Activated CD4-positive, alpha-beta T cell treated with anti-CD3 and anti-CD28 coated beads, Interleukin-2, Interleukin-6, amounts not matched to agents 100 ng/mL and 50 ng/mL, durations not matched to agents 16 hours and 8 hours (primary cell): ENCODE measurements at places on chromosomes 11 and 22.

- DNase-seq: no peak
These were observed 155.1 kb upstream of the BLID start for GRCh38 chr11:122271137-122271536.

DNA sequence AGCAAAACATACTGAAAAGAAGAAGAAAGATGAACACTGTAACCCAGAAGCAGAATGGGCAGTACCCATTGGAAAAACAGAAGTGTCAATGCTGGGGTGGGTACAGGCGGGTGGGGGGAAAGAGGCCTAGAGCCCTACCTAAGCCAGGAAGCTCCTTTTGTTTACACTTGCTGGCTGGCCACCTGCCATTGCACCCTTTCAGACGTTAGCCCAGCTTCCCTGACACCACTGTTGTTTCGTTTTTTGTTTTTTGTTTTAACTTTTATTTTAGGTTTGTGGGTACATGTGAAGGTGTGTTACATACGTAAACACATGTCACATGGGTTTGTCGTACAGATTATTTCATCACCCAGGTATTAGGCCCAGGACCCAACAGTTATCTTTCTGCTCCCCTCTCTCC, 55.4 kb downstream of the PLEKHA7 start:
- no peak for DNase-seq

GRCh38 chr22:29907753-29908515, 25.0 kb downstream of the MTMR3 start:
- DNase-seq: no peak

DNA sequence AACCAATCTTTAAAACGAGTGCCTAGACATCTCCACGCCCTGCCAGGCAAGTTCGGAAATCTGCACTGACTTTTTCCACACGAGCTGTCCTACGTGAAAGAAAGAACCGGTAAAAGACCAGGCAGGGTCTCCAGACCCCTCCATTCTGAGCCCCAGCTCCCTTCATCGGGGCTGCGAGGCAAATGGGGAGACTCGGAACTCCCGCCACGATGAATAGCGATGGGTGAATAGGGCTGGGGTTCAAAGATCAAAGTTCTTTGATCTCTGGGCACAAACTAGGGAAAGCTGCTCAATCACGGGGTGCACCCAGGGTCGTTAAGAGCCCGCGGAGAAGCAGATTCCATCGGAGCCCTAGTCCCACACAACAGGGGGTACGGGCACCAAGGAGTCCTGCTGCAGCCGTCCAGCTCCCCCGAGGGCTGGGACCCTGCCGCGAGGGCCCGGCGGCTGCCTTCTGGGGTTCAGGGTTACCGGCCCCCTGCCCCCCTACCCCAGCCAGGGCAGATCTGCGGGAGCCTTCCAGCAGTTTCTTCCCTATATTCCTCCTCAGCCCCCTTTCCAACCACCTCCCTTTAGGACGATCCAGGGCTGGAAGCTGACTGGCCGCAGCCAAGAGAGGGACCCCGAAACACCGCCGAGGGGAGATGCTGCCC, 1.1 kb downstream of the LRP4 start:
- no peak for DNase-seq

GRCh38 chr22:19970031-19970478, 28.4 kb upstream of the TXNRD2 start:
- no peak for DNase-seq

- DNase-seq: no peak
These were observed 128.7 kb downstream of the C11orf58 start for GRCh38 chr11:16867097-16867496.

GRCh38 chr22:50310031-50310722, 2.7 kb upstream of the PLXNB2 start:
- no peak for DNase-seq

DNA sequence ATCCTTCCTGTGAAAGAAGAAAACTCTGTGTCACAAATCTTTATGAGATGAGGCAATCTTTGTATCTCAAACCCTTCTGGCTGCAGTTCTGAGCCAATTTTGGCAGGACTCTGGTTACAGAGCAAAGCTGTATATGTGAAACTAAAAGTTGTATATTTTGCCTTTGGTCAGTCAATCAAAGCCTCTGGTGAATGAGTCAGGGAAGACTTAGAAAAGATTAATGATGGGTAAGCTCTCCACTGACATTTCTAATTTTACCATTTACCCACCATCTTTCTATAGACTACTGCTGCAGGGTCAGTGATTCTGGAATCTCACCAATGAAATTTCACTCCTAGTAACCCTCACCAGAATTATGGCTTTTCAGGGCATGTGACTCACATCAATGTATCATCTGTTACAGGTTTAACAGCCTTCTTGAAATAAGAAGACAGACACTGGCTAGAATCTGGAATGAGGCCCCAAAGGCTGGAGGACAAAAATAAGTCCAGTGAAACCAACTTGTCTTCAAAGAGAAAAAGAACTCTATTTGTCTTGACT, 43.3 kb downstream of the USP35 start:
- DNase-seq: no peak

DNA sequence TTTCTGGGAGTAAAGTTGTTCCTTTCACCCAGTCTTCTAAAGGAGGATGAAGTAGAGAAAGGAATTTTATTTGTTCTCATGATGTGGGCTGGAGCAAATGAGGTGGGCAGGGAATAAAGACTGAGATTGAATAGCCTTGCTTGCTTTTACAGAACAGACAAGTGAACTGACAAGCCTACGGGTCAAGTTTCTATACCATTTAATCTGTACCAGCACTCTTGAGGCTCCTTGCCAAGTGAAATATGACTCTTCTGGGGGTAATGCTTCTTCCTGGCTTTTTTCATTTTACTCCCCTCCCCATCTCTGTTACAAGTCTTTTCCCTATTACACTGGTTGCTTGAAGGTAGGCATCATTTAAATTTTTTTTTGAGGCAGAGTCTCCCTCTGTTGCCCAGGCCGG, 54.8 kb downstream of the CSTPP1 start:
- no peak for DNase-seq

- no peak for DNase-seq
These were observed 52.2 kb downstream of the GAB2 start for GRCh38 chr11:78365381-78365792.

DNA sequence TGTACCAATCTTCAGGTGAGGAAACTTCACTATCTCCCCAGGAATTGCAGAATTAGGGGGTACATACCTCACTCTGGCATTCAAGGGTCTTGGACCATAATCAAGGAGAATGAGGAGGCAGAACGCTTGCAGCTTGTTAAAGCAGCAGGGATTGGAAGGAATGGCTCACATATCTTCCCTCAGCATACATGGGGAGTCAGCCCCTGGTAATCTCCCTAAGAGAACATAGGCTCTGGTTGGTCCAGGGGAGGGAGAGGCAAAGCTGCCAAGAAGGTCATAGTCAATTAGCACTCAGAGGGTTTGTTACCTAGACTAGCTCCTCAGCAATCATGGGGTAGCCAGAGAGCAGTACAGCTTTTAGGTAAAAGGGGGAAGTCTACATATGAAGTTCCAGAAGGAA, 256.8 kb downstream of the INSC start:
- DNase-seq: no peak

- no peak for DNase-seq
These were observed 112.4 kb downstream of the KCNC1 start for GRCh38 chr11:17846852-17847453.

DNA sequence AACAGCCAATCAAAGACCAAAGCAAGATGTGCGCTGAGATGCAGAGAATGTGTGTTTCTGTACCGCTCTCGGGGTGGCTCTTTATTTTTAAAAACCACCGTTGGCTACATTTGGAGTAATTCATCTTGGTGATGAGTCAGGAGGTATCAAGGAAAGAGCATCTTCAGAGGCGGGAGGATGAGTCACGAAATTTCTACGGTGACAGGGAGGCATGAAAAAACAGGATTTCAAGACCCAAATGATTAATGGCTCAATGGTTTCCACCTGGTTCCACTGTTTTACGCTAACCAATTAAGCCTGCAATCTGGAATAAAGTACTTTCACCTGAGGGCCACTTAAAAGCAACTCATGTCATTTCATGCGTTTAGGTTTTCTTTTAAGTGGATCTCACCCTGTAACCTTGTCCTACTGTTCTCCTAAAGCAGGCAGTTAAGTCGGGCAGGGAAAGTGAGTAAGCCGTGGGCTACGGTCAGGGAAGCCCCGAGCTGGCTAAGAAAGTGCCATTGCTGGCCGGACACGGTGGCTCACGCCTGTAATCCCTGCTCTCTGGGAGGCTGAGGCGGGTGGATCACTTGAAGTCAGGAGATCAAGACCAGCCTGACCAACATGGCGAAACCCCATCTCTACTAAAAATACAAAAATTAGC, 74.6 kb downstream of the CELSR1 start:
- DNase-seq: no peak

DNA sequence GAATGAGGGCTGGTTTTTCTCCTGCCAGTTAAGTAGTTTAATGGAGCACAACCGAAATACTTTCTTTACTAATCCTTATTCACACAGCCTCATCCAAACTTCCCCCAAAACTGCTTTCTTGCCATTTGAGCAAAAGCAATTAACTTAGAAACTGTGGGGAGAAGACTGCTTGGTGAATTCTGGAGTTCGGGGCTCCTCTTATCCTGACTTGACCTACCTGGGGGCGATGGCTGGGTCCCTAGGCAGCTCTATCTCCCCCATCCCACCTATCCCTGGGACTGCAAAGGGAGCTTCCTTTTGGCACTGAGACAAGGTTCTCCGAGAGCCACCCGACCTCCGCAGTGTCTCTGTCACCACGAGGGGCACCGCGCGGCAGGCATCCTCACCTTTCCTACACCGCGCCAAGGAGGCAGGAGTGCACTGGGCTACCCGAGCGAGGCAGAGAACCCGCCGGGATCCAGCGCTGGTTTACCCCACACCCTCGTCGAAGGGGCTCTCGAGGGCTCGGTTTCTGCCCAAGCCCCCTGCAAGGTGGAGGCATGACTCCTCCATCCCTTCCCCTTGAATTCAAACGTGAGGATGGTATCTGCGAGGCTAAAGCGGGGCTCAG, 759 bp downstream of the DESI1 start:
- DNase-seq: peak; percentile 56

- DNase-seq: no peak
These were observed 55.8 kb upstream of the THY1 start for GRCh38 chr11:119478711-119479285.

- no peak for DNase-seq
These were observed 842.1 kb downstream of the TBC1D22A start for GRCh38 chr22:47604563-47604962.

DNA sequence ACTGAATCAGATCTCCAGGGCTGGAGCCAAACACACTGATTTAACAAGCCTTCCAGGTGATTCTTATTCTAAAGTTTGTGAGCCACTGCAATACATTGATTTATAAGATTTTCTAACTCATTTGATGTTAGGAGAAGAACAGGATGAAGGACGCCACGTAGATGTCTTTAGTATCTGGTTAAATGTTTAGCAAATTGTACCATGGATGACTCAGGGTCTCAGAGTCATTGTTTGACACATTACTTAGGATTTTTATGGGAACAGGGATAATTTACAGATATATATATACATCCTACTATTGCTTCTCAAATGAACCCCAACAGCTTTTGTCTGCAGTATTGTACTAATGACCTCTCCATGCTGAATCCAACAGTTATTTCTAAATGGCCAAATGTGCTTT, 143.1 kb upstream of the DDI1 start:
- no peak for DNase-seq

DNA sequence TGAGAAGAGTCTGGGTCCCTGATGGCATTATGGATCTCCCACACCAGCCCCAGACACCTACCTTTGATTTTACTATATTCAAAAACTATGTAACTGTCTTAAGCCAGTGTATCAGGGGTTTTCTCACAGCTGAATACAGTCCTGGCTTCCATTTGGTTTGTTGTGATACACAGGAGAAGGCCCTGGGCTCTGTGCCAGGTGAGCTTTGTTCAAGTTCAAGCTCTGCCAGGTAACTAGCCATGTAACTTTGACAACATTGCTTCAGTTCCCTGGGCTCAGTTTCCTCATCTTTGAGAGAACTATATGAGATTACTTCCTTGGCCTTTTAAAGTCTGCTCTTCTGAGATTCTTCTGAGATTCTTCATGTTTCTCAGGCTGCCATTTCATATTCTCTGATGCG, 327.5 kb upstream of the TENM4 start:
- DNase-seq: no peak

GRCh38 chr22:43890901-43891331, 897 bp downstream of the PNPLA5 start:
- no peak for DNase-seq

- no peak for DNase-seq
These were observed 19.3 kb upstream of the SMIM38 start for GRCh38 chr11:69136471-69136870.

GRCh38 chr11:79902493-79902892, 461.7 kb upstream of the TENM4 start:
- DNase-seq: no peak

GRCh38 chr11:106552694-106553203, 465.5 kb downstream of the GUCY1A2 start:
- no peak for DNase-seq

DNA sequence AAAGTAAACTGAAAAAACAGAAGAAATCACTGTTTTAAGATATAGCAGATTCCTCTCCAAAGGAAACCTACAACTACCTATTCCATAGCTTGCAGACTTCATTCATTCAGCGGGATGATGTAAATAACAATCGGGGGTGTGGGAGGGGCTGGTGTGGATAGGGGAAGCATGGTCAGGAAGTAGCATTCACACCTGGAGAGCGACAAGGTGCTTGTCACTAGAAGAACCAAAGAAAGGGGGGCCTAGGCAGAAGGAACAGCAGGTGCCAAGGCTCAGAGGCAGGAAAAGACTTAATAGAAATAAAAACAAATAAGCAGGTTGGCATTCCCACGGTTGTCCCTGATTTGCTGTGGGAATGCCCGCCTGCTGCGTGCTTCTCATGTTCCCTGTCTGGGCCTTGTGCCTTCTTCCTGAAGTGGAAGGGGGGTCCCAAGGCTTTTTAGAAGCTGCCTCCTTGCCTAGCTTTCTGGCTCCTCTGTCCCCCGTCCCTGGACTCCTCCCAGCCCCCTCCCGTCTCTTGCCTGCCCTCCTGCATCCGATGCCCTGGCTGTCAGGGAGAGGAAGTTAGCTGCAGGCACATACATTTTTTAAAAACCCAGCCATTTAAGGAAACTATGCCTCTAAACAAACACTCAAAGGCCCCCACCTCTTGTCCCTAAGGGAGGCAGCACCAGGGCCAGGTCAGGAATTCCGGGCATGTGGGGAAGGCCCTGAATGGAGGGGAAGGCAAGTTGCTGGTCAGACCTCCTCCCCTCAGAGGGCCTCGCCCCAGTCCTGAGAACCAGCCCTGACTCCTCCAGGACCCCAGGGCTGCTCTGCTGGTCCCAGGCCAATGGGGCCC, 54.7 kb upstream of the PRDM11 start:
- DNase-seq: no peak
